ENCODE measurements at places on chromosomes 1 and 21.

- DNase-seq: peak; percentile 47
These were observed 930 bp downstream of the CDC14A start for GRCh38 chr1:100353071-100353801.

GRCh38 chr1:30757352-30758120, at the start of gene LAPTM5:
Gene LAPTM5, minus strand, starts transcription at chr1:30757774. Its CDS starts 29 bp downstream, at chr1:30757745.
- DNase-seq: peak; percentile 67

GRCh38 chr1:173405281-173405680, 71.9 kb upstream of the PRDX6 start:
- no peak for DNase-seq

- DNase-seq: no peak
These were observed 112.0 kb downstream of the PGBD5 start for GRCh38 chr1:230314142-230314470.

GRCh38 chr1:97919585-97920261, 1.1 kb downstream of the DPYD start:
- DNase-seq: no peak

- DNase-seq: no peak
These were observed 16.5 kb downstream of the DYRK1A start for GRCh38 chr21:37383086-37383485.

GRCh38 chr21:46111193-46111571, 13.3 kb downstream of the COL6A2 start:
- DNase-seq: no peak

DNA sequence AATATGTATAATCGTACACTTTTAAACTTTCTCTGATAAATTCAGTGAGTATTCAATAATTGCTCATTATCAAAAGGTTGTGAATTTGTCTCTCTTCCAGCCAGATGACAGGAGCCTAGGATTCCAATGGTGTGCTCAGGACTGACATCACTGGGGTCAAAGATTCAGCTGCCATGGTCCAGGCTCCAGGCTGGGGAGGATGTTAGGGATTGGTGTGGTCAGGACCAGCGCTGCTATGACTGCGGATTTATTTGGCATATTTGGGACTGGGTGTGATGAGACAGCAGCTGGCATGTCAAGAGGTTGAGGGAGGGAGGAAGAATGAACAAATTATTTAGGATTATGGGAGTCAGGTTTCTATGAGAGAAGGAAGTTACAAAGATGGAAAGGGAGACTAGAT, 48.2 kb upstream of the ABCA4 start:
- DNase-seq: no peak

Measured in activated CD4-positive, alpha-beta T cell treated with anti-CD3 and anti-CD28 coated beads, Interleukin-2, amount 50 U/mL, for 48 hours (primary cell).